Renal pelvis (tissue), 12 donors: ENCODE measurements at places on chromosomes 12 and 14. TPM values are rescaled to one million over a fixed set of nuclear protein-coding genes. Genes with fewer than 3 reads are reported as not detected.

SPX gene
- polyA plus RNA-seq, result 16.6 TPM

EVL gene
- 178 TPM for polyA plus RNA-seq

ASCL4 gene
- 0.08 TPM for polyA plus RNA-seq

TAS2R7 gene
- polyA plus RNA-seq, result not detected
